Mesothelial cell of epicardium (in vitro differentiated cells): ENCODE measurements at places on chromosomes 6 and 20. TPM values are rescaled to one million over a fixed set of nuclear protein-coding genes. Genes with fewer than 3 reads are reported as not detected.

The GPLD1 gene
- 4.2 to 4.8 TPM (median 4.7 TPM) in 3 replicates for total RNA-seq

The RSPO3 gene
- total RNA-seq: 26.3 to 31.1 TPM (median 30.1 TPM) in 3 replicates

The WFDC10B gene
- total RNA-seq: not detected in 3 replicates

The OPRL1 gene
- 2.2 to 2.6 TPM (median 2.5 TPM) in 3 replicates for total RNA-seq

DNA sequence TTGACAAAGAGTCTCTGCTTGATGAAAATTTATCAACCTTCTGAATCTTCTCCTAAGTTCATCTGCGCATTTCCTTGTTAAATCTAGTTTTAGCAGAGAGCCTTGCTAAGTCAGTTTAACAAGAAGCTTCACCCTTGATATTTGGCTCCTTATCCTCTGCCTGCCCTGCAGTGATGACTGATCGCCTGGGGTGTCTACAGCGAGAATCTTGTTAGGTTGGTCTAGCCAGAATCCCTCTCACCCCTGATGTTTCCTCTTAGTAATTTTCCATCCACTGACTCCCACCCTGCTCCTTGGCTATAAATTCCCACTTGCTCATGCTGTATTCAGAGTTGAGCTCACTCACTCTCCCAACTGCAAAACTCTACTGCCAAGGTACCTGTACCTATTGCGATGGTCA is 114.1 kb downstream of the TENT5A start:
- no peak for DNase-seq

DNA sequence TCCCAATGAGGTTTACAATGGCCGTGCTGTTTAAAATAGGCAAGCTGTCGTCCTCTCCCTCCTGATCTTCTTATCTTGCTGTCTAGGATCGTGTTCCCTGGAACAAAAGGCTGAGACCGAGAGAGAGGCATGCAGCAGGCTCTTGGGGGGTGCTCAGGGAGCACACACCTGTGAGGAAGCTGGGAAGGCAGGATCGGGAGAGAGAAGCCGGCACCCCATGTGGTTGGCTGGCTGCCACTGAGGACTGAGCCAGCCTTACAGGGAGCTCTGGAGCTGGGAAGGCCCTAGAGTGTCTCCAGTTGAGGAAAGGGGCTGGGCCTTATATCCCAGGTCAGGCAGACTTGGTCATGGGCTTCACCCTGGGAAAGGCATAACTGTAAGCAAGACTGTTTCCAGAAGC is 184.2 kb downstream of the LY86 start:
- no peak for DNase-seq

DNA sequence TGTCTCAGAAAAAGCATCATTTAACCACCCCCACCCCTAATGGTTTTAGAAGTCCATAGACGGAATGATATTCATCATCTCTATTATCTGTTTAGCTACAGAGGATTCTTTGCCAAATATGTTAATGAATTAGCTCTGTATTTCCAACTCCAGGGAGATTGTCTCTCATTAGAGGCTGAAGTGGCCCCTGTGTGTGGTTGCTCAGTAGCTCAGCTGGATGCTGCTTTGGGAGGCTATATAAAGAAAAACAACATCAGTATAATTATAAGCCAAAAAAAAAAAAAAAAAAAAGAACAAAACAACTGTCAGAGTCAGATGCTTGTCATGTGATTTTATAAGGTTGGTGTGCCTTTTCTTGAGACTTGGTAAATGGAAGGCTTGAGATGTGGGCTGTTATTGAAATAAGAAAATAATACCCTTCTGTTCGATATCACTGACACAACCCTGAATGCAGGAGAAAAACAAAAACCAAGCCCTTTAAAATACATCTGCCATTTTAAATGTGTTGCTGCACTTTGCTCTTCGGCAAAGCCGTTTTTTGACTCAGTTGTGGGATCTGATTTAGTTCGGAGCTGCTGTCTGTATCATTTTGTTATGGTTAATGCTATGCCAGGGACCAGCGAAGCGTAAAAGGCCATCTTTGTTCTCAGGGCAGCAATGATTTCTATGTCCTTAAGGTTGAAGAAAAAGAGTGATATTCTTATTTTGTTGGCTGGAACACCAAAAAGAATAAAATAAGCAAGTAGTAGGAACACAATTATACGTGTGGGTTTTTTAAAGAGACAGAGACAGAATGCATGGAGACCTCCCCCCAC is 422.6 kb downstream of the QKI start:
- DNase-seq: no peak

DNA sequence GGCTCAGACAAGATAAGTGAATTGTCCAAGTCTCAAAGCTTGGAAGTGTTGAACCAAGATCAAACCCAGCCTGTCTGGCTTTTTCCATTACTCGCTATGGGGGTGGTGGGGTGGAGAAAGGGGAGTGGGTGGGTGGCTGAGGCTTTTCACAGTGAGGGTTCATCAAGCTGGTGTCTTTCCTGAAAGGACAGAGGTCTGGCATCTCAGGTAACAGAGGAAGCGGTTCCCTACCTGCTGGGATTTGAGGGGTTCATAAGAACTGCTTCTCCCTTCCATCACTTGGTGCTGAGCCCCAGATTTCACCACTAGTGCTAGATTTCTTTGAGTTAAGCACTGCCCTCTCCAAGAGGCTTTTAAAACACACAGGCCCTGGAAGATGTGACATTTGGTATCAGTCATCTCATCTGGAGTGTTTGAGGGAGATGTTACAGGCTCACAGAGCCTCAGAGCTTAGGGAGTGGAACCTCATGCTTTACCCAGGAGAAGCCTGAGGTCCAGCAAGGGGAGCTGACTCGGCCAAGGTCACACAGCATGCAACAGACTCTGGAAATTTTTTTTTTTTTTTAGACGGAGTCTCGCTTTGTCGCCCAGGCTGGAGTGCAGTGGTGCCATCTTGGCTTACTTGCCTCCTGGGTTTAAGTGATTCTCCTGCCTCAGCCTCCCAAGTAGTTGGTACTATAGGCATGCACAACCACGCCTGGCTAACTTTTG is 6.0 kb upstream of the VEGFA start:
- DNase-seq: no peak
